ENCODE measurements at places on chromosomes 4 and X.

DNA sequence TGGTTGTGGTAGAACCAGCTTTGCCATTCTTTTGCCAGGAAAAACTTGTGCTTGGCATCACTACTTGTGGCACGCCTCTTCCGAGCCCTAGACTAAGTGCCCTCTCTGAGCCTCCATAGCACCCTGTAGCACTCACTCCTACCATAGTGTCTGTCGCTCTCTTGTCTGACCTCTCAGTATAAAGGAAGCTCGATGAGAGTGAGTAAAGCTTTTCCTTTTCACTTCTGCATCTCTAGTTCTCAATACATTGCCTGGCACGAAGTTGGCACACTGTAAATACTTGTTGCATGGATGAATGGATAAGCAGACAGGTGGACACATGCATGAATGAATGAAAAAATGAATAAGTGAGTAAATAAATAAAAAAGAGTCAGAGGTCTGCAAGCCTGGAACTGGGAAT lies 48.3 kb downstream of the TLR10 start:
- DNase-seq, result no peak

DNA sequence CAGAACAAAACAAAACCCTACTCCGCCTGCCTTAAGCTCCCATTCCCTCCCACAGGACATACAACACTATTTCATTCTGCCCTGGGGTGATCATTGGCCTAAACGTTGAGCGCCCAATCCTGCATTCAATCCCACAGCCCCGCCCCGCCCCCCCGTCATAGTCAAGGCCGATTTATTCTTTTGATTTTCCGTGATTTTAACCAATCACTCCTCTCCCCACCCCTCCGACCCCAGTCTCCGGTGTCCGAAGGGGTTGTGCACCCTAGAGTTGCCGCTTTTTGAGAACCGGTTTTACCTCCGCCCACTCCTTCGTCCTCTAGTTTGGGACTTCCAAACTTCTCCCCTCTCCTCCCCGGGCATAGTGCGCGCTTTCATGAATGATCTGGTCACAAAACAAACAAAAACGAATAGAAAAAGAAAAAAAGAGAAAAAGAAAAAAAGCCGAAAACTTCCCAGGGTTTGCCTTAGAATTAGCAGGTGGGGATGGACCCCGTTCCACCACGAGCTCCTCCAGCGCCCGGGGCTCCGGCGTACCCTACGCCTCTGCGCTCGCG lies 446 bp upstream of the UBE2A start:
- DNase-seq, result no peak

DNA sequence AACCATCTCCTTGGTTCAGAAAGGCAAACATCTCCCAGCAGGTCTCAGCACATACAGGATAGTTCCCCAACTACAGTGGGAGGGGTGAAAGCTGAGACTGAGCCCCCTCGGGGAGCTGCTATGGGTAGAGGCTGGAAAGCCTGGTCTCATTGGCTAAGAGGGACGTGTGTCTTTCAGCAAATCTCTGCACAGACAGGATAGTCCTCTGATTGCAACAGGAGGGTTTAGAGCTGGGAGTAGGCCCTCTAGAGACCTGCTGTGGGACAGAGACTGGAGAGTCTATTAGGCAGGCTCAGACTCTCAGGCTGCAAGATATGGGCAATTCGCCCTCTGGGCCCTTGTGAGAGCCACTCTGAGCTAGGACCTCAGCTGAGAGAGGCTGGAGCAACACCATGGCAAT lies 271.6 kb upstream of the GALNT7 start:
- DNase-seq, result no peak

DNA sequence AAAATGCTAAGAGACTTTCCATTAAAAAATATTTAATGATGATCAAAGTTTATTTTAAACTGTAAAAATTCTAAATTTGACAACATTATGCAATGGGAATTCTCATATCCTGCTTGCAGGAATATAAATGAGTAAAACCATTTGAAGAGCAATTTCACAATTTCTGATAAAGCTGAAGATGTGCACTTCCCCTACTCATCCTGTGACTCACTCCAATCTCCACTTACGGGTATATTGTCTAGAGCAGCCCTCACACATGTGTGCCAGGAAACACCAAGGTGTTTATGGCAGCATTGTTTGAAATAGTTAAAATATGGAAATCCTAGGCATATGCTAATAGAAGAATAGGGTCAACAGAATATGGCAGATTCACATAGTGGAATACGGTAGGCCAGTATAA lies 158.4 kb downstream of the PDHA2 start:
- no peak for DNase-seq

All from HFF-Myc (cell line).